ENCODE measurements at places on chromosomes 7 and 10.
A peak's percentile ranks its signal among the peaks of the same experiment; 100 is the strongest.

DNA sequence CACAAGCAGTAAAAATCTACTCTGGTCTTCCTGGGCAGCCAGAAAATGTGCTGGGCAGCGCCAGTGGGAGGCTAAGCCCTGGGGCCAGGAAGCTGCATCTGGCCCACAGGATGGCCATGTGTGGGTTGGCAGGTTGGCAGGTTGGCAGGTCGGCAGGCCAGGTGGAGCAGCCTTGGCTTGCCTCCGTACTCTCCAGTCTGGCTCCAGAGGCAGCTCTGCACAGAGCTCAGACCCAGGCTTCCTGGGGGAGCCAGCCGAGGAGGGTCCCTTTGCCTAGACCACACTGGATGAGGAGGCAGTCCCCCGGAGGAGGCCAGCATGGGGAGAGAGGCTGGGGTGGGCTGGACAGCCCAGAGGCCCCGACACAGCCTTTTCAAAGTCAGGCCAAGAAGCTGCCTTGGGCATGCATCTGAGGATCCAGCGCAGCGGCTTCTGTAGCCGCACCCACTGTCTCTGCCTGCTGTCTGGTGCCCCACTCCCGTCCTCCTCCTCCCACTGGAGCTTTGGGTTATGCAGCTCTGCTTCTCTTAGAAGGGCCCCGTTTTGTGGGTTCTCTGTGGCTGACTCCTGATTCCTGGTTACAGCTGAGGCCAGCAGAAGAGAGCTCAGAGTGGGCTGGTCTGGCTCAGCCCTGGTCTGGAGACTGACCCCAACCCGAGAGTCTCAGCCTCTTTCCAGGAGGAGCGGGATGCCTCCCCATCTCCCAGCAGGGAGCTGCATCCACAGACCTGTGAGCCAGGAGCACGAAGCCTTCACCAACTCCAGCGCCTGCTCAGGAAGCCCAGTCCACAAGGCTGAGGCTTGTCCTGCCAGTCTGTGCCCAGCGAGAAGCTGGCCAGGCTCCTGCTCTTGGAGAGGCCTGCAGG is 44.6 kb downstream of the CFAP46 start:
- no peak for DNase-seq

- peak; percentile 65 for DNase-seq
These were observed 84.0 kb downstream of the ANLN start for GRCh38 chr7:36473454-36474282.

DNA sequence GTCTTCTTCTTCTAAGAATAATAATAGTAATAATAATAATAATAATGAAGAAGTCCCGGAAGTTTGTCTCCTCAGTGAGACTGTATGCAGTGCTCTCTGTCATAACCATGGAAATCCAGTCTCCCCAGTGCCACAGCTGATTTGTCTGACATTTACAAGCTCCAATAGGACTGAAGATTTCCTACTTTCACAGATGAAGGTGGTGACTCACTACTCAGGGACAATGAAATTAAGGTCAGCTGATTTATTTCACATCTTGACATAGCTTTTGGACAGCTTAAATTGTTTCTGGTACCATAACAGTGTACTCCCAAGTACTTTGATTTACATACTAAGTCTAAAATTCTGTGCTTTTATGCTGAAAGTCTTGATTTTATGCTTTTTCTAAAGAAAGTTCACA is 6.9 kb downstream of the CELF2 start:
- no peak for DNase-seq

GRCh38 chr7:134201569-134202261 is 74.6 kb downstream of the LRGUK start:
- no peak for DNase-seq

DNA sequence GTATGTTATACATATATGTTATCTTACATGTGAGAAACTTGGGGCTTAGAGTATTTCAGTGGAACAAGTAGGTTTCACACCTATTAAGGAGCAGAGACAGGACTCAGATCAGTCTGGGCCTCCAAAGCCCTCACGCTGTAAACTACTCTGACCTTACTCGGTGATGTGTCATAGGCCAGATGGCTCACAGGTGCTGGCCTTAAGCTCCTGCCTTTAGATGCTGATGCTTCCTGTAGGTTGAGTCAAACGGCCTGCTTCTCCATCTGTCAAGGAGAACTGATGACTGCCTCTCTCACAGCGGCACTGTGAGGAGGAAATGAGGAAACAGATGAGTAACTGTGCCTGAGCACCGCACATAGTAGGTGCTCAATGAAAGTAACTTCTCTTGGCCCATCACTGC is 312.6 kb upstream of the COBL start:
- DNase-seq = no peak

DNA sequence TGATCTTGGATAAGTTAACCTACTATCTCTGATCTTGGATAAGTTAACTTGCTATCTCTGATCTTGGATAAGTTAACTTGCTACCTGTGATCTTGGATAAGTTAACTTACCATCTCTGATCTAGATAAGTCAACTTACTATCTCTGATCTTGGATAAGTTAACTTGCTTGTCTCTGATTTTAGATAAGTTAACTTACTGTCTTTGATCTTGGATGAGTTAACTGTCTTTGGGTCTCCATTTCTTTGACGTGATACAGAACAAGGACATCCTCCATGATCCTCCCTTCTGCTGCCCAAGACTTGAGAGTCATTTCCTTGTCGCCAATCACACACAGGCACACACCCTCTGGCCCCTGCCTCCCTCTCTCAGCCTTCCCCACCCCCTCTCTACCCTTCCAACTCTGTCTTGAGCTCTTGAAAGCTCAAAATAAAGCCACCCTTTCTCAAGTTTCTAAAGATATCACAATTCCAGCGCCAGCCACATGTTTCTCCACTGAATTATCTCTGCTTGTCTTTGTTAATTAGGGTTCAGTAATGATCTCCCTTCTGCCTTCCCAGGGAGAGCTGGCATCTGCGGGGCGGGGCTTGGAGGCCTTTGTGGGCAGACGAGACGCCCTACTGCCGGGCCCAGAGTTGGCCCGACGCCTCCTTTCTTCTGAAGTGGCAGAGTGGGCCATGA is 85.1 kb upstream of the GTF2I start:
- DNase-seq = peak; percentile 81

GRCh38 chr7:132290021-132290420 is 286.2 kb downstream of the PLXNA4 start:
- DNase-seq = no peak

- DNase-seq = no peak
These were observed 22.3 kb downstream of the ZNF775 start for GRCh38 chr7:150401424-150401790.

GRCh38 chr7:18861514-18862118 is 255.8 kb downstream of the TWIST1 start:
- DNase-seq = no peak

DNA sequence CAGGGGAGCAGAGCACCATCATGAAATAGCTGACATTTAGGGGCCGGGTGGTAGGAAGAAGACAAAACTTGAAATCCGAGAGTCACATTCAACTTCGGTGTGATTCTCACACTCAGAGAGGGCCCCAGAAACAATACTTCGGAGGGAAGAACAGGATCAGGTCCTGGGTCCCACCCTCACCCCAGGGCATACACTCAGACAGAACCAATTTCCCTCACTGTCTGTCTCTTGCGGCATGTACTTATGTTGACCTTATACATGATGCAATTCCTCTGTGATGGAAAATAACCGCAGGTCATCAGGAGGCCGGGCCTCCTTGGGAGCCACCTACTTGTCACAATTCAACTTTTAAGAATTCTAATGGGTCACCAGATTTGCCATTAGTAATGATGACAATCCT is 26.3 kb upstream of the HMX3 start:
- DNase-seq = no peak

DNA sequence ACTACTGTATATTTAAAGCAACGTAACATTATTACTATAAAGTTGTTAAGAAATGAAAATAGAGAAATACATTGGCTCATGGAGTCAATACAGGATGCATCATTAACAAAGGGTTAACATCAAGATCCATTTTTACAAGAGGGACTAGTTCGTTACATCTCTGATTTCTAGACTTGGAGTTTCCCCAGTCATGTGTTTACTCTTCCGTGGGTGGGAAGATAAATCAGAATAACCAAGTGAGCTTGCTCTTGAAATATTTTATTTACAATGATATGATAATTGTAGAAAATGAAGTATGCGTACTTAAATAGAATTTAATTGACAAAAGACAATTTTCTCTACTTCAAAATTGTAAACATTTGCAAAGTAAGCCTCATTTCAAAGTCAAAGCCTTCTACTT is 1.0 kb upstream of the PRKAR2B start:
- no peak for DNase-seq

- DNase-seq = no peak
These were observed 61.5 kb upstream of the GHITM start for GRCh38 chr10:84077768-84078167.

- peak; percentile 38 for DNase-seq
These were observed 8.7 kb downstream of the NCAPG2 start for GRCh38 chr7:158695726-158696452.

Data from posterior cingulate gyrus (tissue), 11 donors.